NCI-H748 treated with DMSO at 0.1 percent for 48 hours (cell line): ENCODE measurements at places on chromosomes 6 and 20.

DNA sequence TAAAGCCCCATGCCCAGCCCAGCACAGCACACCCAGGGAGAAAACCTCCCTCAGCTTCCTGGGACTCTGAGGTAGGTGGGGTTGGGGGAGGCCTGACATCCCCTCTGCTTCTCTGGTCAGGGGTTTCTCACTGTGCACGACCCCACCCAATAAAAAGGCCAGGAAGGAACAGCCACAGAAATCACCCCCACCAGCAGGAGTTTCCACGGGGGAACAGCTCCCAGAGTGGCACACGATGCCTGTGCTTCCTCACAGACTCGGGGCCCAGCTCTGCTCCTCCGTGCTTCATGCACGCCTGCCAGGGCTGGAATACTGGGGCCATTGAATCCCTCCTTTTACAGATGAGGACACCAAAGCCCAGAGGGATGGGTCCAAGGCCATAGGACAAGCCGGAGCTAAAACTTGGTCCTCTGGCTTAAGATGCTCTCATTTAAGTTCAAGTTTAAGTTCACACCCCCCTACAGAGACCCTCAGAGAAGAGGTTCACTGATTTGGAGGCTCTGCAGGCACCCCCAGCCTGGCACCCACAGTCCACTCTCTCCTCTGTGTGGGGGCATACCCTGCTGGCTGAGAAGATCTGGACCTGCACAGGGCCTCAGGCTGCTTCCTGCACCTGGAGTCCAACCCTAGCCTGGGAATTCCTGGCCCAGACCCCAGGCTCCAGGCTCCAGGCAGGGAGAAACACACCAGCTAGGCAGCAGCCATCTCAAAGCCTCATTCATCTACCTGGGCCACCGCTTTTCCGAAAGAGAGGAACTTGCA, 14.3 kb downstream of the ACSS1 start:
- DNase-seq: no peak

DNA sequence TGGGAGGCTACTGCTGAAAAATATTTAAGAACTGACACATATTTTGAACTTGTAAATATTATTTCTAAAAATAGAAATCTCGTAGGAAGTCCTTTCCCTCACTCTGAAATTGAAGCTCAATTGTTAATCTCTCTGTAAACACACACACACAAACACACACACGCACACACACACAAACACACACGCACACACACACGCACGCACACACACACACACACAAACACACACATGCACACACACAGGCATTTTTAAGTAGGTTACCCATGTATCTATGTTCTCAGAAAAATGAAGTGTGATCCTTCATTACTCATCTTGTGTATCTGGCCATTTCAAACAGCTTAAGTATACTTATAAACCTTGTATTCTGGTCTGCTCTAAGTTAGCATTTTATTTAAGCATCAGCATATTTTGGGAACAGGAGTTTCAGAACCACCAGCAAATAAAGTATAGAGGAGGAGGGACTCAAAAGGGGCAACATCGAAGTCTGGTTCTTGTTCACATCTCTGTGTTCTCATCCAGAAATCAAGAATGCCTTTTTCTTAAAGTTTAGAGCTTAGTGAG, 11.6 kb downstream of the CCN6 start:
- no peak for DNase-seq

DNA sequence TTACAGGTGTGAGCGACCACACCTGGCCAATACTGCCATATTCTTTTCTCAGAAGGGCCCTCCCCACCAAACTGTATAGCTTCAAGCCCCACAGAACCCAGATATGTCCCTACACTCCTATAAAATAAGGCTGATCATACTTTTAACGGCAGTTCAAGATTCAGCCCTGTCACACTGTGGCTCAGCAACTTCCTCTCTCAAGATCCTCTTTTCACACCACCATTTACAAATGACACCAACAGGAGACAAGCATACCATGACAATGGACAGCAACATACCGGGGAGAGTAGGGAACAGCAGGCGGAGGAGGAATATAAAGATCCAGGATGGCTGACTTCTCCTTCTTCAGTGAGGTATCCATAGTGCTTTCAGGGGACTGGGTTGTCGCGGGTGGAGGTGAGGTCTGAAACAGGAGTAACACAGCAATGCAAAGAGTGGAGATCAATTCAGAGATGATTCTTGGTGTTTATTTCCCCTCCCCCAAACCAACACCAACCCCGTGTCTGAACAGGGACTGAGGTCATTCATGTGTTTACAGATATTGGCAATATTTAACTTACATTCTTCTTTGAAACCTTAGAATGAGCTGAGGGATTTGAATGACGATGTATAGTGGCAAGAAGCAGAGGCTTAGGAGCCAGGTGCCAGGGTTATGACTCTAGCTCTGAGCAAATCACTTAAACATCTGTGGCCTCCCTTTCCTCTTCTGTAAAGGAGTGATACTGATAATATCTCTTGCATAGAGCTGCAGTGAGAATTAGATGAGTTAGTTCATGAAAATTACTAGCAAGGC, 57.6 kb upstream of the IPCEF1 start:
- no peak for DNase-seq

- DNase-seq: peak; percentile 15
Observed at GRCh38 chr20:38728911-38729642, 4.8 kb downstream of the SLC32A1 start.
